ENCODE measurements at places on chromosomes 16 and 17.

GRCh38 chr17:34361478-34362061, 1.5 kb downstream of the CCL1 start:
- DNase-seq = peak; percentile 84

GRCh38 chr16:84307209-84307954, 12.7 kb downstream of the WFDC1 start:
- no peak for DNase-seq

GRCh38 chr16:6160303-6160702, 1062.7 kb upstream of the EEF2KMT start:
- DNase-seq = no peak

DNA sequence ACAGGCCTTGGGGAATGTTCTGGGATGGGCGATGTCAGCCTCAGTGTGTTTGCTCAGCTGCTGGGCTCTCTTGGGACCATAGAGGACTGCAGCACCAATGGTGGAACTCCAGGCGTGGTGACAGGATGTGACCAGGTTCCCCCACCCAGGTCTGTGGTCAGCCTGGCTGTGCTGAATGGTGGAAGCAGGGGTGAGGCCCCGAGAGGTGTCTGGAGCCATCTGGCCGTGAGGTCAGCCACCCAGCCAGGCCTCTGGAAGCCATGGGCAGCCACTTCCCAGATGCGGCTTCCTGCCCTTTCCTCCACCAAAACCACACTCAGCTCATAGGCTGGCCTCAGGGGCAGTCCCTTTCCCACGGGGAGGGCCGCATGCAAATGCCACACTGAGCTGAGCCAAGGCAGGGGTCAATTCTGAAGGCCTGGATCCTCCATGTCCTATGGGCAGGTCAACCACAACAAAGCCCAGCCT, 7.8 kb upstream of the MAPK7 start:
- DNase-seq = no peak

DNA sequence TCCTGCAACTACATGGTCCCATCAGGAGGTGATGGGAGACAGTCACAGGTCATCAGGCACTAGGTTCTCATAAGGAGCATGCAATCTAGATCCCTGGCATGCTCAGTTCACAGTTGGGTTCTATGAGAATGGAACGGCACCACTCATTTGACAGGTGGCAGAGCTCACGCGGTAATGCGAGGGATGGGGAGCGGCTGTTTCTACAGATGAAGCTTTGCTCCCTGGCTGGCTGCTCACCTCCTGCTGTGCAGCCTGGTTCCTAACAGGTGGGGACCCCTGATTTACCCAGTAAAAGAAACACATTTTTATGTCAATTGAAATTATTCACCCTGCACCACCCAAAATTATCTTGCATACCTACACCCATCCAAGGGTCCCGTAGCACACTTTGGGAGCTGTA, 42.7 kb upstream of the ZNHIT3 start:
- no peak for DNase-seq

DNA sequence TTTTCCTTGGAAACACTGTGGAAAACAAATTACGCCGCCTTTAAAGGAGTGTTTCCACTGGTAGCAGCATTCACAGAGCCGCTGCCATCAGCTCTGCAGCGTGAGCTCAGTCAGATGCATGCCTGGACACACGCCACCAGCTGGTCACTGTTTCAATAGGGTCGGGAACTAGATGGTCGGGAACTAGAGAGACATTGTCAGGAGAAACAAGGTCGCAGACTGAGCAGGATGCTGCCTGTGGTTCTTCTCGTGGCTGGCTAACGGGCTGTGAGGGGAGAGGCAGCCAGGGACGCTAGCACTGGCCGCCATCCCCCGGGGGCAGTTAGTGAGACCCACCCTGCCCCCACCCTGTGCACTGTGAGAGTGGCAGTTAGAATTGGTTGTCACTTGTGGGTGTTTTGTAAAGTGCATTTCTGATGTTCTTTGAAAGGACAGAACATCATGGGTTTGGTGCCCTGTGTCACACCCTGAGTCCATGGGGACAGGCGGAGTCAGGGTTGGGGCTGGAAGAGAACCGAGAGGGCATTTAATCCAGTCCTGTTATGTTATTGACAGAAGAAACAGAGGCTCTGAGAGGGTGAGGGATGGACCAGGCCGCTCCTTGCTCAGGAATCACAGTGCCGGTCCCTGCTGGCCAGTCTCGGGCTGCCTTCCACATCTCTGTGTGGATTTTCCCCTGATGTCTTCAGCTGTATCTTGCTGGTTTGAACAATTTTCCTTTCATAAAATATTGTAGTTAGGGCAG, 86.3 kb downstream of the SPECC1 start:
- DNase-seq = no peak

Data from fibroblast of upper back skin (primary cell).